Glutamatergic neuron (in vitro differentiated cells): ENCODE measurements at places on chromosomes 3 and 15. TPM values are rescaled to one million over a fixed set of nuclear protein-coding genes. Genes with fewer than 3 reads are reported as not detected.

The SLC6A20 gene
- not detected for total RNA-seq

The SLC24A5 gene
- total RNA-seq, result not detected

The UBAP1L gene
- 4.6 TPM for total RNA-seq

The DNASE1L3 gene
- 0.96 TPM for total RNA-seq

The C3orf70 gene
- total RNA-seq, result 44.5 TPM

The RAB6B gene
- 222 TPM for total RNA-seq

The GOLGA8B gene
- 161 TPM for total RNA-seq

The KLF15 gene
- total RNA-seq, result 0.74 TPM

The TTC21A gene
- total RNA-seq, result 7.8 TPM

The LINGO1 gene
- 180 TPM for total RNA-seq

The LSMEM2 gene
- not detected for total RNA-seq

The ADAMTSL3 gene
- 0.32 TPM for total RNA-seq

DNA sequence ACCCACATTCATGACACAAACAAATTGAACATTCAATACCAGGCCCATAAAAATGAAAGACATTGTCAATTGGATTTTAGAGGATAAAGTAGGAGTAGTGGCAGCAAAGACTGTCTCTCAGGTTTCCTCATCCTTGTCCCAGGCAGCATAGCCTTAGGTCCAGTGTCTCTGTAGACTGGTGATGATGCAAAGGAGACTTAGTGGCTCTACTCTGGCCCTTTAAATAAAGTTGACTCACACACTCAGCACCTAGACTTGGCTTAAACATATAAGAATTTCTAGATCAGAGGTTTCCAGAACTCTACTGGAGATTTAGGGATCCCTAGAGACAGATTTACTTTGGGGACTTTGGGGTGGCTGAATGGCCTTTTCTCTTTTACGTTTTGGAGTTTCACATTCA is 166.6 kb downstream of the NR1D2 start:
- DNase-seq, result no peak

DNA sequence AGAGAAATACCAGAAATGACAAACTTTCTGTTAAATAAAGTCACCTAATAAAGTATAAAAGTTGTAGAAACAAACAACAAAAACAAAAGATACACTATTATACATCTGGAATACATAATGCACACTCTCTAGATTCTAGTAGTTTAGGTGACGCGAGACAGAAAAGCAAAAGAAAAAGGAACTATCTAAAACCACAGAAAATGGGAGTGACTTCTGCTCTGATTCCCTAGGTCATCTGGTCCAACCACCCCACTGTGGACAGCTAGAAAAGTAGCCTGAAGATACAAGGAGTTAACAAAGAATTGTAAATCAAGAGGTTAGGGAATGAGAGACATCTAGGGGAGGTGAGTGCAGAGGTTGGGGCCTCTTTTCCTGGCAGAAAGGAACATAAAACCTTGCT is 39.1 kb downstream of the DHX36 start:
- DNase-seq, result no peak

GRCh38 chr15:58566029-58566428 is 134.2 kb downstream of the LIPC start:
- DNase-seq, result no peak

- no peak for DNase-seq
Measured at GRCh38 chr3:69460034-69460433, 74.1 kb upstream of the FRMD4B start.

GRCh38 chr15:57923750-57924149 is 141.8 kb downstream of the ALDH1A2 start:
- DNase-seq, result no peak

DNA sequence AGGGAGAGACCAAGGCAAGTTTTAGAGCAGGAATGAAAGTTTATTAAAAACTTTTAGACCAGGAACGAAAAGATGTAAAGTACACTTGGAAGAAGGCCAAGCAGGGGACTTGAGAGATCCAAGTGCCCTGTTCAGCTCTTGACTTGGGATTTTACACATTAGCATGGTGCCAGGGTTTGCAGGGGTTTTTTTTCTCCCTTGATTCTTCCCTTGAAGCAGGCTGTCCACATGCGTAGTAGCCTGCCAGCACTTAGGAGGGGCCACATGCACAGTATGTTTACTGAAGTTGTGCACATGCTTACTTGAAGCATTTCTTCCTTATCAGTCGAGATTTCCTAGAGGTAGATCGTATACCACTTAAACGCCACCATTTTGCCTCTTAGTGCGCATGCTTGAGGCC is 277.5 kb upstream of the AGTR1 start:
- no peak for DNase-seq

DNA sequence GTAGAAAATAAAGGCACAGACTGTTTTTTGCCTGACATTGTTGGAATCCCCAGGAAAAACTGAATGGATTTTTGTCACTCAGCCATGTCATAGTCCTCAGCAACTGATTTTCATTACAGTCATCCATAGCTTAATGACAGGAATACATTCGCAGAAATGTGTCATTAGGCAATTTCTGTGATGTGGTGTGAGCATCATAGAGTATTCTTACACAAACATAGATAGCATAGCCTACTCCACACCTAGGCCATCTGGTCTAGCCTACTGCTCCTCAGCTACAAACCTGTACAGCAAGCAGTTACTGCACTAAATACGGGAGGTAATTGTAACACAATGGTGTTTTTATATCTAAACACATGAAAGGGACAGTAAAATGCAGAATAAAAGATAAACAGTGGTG is 34.4 kb upstream of the FBN1 start:
- DNase-seq, result no peak

GRCh38 chr3:26639339-26639738 is 16.8 kb downstream of the LRRC3B start:
- no peak for DNase-seq

- DNase-seq, result no peak
Measured at GRCh38 chr15:70291305-70292075, 193.8 kb upstream of the TLE3 start.

- no peak for DNase-seq
Measured at GRCh38 chr15:73244333-73244732, 124.4 kb downstream of the HCN4 start.

GRCh38 chr3:171315101-171315500 is 145.1 kb downstream of the TNIK start:
- DNase-seq, result no peak

GRCh38 chr3:113533534-113533892 is 1.2 kb downstream of the SIDT1 start:
- DNase-seq, result no peak

GRCh38 chr15:25883463-25884259 is 20.5 kb upstream of the ATP10A start:
- DNase-seq, result no peak

GRCh38 chr15:68643216-68643830 is 64.5 kb downstream of the CORO2B start:
- DNase-seq, result no peak

GRCh38 chr3:188901671-188902287 is 270.0 kb upstream of the TPRG1 start:
- DNase-seq, result no peak

- no peak for DNase-seq
Measured at GRCh38 chr15:58760385-58761009, 10.6 kb upstream of the MINDY2 start.

GRCh38 chr15:67115586-67115969 is 50.2 kb downstream of the SMAD3 start:
- DNase-seq, result no peak

DNA sequence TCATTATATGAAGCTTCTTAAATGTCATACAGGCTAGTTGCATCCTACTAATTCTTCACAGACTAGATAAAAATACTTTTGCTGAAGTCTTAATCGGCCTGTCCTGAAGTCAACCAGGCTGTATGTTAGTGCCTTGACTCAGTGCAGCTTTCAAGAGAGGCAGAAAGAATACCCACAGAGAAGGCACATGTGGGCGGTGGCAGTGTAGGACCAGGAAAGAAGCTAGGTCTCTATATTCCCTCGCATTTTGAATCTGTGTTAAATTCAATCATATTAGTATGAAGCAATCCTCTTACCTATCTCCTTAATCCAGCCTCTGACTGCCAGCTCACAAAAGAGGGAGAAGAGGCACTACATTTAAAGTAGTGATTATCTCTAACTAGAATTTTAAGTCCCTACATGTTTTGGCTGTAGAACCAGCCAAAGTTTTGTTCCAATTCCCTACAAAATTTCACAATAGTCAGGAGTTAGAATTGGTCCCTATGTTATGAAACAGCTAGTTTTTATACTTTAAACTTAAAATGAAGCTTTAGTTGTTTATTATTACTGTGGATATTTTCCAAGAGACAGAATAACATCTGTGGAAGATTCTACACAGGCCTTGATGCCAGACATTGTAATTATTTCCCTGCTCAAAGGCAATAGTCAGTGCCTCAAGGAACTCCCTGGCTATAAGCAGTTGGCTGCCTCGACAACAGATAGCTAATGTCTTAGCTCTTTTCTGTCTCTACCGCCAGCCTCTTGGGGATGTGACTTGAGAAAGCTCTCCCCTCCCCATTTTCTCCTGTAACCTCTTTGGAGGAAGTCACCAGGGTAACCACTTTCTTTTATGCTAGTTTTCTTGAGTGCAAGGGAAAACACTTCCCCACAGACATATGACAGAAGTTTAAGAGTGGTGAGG is 31.9 kb downstream of the CRTC3 start:
- DNase-seq, result no peak

GRCh38 chr15:52162876-52163275 is 28.3 kb downstream of the GNB5 start:
- DNase-seq, result no peak

GRCh38 chr3:10292505-10293419 is at the start of gene GHRL:
Gene GHRL (minus strand): TSS chr3:10292947. CDS start chr3:10290180, 2,767 bp downstream.
- no peak for DNase-seq

DNA sequence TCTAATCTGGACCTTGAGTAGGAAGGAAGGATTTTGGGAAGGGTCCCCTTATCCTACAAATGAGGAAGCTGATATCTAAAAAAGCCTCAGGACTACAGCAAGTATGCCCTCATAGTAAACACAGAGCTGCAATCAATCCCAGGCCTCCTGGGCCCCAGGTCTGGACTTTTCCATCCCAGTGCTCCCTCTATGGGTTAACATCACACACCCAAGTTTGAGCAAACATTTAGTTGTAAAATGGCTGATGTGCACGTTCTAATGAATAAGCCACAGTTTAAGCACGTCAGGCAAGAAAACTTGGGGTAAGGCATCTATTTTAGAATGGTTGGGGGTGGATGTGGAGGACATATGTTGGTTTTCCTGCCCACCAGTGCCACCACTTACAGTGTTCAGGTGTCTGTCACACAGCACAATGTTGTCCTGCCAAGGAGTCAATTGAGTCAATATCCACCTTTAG is 44.3 kb upstream of the UBE2E1 start:
- DNase-seq, result no peak

DNA sequence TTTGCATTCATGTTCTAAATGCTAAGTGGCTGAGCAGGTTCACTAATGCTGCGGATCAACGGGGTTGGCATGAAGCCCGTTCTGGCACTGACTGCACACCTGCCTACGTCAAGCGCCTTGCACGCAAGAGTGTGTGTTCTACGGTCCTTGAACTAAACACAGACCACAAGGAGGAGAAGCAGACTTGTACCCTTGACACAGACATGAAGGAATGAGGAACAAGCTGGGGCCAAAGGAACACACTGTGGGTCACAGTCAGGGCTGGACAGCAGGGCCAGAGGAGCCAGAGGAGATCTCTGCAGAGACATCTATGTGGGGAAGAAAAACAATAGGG is 48.0 kb upstream of the LDHAL6B start:
- DNase-seq, result no peak

DNA sequence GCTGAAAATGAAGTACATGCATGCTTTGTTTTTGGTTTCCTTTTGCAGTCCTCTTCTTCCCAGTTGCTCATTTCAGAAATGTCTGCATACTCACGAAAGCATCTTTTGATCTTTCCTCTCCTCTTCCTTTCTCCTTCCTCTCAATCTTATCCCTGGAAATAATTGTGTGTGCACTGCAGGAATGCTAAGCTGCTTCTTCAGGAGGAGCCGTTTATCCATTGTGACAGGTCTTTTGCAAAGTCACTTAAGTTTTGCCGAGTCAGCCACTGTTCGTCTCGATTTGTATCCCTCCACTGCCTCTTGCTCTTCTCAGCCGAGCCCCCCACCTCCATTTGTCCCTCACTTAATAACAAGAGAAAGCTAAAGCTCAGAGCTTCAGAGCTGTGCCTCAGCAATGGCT is 597.6 kb downstream of the AGBL1 start:
- no peak for DNase-seq

DNA sequence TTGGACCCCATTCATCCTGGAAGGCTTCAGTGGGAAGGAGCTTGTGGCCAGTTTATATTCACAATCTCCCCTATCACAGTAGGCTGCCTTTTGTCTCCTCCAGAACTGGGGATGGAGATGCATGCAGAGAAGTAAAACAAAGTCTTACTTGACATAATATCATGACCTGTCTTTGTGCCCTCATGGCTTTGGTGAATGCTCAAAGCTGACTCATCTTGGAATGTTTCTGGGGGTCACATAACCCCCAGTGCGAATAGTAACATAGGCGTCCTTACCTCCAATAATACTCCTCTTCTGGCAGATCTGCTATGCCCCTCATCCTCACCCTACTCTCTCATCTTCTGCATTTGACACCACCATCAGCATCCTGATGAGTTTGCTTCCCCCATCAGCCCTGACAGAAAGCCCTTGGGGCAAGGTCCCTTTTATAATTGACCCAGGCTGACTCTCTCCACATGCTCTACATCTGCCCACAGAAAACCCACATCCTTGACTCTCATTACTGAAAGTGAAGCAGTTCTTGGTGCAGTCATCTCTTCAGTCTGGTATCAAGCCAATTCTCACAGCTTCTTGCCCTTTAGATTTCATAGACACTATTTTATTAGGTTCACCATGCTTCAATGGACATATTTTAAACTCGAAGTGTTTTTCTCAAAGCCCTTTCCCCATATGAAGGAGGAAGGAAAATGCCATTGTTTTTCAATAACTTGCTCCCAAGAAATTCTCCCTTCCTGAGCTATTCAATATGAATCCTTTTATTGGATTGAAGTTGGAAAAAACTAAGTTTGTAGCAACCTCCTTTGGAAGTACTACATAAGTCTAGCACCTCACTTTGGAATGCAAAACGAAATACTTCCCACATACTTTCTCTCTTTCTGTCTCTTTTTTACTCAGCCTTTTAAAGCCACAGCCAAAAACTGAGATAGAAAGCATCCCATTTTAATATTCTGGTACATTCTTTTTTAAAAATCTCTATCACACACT is 36.6 kb downstream of the OSTN start:
- DNase-seq, result no peak
